ENCODE measurements at places on chromosomes 2 and 18.

GRCh38 chr2:172098650-172099471, 3.8 kb downstream of the DLX2 start:
- no peak for DNase-seq

DNA sequence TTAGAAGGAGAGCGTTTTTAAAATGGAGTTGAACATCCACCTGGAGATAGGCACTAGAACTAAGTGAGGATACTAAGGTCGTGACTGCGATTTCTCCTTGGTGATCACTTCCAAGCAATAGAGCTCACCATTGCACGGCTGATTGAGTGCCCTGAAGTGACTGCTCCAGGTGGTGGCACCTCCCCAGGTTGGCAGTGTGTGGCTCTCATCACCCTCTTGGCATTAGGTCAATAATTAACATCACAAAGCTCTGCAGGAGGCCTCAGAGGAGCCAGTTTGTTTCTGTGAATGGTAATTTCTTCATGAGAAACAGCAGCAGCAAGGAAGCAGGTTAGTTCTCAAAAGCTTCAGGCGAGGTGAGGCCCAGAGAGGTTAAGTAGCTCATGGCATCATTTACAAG, 259.6 kb downstream of the CLIP4 start:
- no peak for DNase-seq

- DNase-seq: no peak
These were observed 114.0 kb downstream of the STPG4 start for GRCh38 chr2:47041063-47041462.

DNA sequence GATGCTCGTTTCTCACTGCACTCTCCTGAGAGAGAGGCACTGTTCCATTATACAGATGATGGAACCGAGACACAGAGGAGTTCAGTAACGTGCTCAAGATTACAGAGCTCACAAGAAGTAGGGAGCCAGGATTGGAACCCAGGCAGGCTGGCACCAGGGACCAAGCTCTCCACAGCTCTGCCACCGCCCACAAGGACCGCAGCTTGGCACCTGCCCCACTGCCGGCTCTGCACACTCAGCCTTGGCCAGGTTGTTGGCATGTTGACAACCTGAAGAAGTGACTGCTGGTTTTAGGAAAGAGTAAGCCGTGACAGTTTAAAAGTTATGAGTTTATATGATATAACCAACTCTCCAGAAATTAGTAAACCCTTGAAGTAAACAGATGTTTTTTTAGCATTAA, 48.0 kb upstream of the ITM2C start:
- DNase-seq: no peak

GRCh38 chr2:120748310-120748709, 12.6 kb downstream of the GLI2 start:
- DNase-seq: no peak

DNA sequence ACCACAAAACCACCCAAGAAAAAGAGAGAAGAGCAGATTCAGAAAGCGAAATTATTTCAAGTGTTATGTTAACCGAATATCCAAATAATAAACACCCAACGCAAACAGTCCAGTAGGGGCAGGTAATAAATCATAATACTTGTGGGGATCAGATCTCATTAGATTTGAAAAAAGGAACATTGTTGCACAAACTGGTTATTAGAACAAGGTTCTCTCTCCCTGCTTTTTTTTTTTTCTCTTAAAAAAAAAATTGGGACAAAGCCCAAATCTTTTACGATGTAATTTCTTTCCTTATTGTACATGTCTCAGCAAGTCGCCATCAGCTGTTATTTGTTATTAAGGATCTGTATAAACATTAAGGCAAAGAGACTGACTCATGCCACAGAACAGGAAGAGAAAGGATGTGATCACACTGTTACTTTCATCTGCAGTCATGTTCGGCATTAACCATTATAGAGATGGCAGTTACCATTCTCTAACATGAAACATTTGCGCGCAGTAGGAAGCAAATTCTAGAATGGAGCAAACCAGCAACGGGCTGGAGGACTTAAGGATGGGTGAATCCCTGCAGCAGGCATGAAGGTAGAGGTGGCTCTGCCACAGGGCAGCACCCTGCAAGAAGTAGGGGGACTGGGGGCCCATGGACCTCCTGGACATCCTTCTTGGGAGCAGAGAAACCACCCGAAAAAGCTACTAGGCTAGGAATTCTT, 42.0 kb downstream of the EPHA4 start:
- peak; percentile 38 for DNase-seq

DNA sequence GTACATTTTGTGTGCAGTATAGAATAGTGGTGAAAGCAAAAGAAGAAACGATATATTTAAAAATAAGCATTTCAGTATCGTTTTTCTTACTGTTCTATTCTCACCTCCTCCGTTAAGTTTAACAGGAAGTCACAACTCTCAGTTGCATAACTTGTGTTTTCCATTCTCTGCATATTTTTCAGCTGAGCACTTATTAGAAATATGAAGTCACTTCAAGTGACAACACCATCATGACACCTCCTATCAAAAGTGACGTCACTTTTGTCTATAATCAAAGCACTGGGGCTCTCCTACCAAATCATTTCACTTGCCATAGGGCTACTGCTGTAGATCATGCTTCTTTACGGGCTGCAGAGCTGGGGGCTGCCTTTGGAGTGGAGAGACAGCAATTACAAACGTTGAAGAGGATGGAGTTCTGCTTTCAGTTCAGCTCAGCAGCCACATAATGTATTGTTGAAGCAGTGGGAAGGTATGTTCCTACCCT, 36.3 kb downstream of the STAT4 start:
- peak; percentile 77 for DNase-seq

DNA sequence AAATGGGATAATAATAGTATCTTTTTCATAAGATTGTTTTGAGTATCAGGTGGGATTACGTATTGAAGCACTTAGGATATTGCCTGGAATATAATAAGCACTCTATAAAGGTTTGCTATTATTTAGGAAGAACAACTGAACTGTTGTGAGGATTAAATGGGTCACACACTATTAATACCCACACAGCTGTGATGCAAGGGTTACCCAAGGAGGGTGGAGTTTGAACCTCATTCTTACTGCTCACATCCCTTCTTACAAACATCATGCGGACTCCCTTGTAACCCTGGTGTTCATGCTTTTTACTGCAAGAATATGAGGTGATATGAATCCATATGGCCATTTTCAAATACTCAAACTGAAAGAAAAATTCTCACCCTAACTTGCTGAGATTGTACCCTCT, 113.5 kb downstream of the KCTD1 start:
- no peak for DNase-seq

DNA sequence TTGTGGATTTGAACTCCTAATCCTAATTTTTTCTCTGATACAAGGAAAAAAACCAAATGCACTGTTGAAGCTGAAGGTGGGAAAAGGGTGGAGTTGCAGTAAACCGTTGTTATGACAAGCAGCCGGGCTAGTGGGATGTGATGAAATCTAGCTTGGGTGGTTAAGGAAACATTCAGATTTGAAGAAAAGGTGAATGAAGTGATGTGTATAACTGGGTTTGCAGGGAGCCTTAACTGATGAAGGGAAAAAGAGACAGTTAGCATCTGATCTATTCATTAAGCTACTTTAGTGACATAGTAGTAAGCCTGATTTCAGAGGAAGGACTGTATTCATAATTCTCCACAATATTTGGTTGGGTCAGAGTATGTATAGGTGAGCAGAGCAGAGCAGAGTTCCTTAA, 3.5 kb downstream of the EML6 start:
- no peak for DNase-seq

GRCh38 chr2:201936817-201937216, 96.8 kb upstream of the FZD7 start:
- DNase-seq: no peak

GRCh38 chr18:51330148-51330547, 132.7 kb upstream of the MEX3C start:
- no peak for DNase-seq

- no peak for DNase-seq
These were observed 9.6 kb upstream of the ALS2 start for GRCh38 chr2:201790291-201790690.

DNA sequence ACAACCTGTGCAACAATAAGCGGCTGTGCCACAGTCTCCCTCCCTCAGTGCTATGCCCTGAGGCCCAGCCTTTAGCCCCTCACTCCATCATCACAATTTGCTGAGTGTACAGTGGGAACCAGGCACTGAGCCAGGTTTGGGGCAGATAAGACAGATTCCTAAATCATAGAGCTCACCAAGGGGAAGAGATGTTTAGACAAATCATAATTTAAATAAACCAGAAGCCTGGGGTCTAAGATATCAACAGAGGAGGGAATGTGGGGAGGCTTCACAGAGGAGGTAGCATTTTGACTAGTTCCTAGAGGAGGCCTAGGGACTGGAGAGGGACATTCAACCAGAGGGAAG, 139.3 kb upstream of the EPAS1 start:
- DNase-seq: no peak
